Activated gamma-delta T cell treated with anti-CD3 and anti-CD28 coated beads, Interleukin-2, amount 50 U/mL, for 16 hours (primary cell): ENCODE measurements at places on chromosomes 2 and 18.

DNA sequence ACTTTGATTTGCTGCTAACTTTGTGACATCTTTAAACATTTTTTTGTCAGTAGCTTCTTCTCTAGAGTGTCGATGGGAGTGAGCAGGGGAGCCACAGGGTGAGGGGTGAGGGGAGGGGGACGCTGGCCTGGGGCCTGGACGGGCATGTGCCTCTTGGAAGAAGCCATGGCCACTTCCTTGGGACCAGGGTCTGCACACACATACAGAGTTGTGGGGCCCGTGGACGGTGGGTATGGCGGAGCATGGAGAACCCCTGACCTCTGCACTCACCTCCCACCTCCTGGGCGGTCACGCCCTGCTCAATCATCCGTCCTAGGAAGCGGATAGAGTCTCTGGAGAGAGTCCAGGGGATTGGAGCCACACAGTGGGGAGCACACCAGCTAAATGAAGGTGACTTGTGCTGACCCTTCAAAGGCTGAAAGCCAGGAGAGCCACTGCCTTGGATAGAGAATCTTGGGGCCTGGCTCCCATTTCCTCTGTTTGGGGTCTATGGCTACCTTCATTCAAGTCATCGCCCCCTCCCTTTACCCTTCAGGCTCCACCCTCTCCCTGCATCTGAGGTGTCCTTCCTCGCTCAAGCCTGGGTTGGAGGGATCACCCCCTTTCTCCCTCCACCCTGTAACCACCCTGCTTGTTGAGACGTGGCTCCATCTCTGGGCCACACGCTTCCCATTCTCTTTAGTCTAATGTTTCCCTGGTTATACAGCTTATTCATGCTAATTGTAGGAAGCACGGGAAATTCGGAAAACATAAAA, 63.9 kb upstream of the HAAO start:
- DNase-seq, result no peak

- DNase-seq, result no peak
Measured at GRCh38 chr2:25090801-25091200, 48.9 kb downstream of the EFR3B start.

- DNase-seq, result no peak
Measured at GRCh38 chr2:70243806-70244584, 4.4 kb downstream of the TIA1 start.

GRCh38 chr2:221850076-221850475, 278.0 kb upstream of the EPHA4 start:
- no peak for DNase-seq

GRCh38 chr2:165016772-165017411, 61.6 kb upstream of the SLC38A11 start:
- DNase-seq, result no peak
